ENCODE measurements at places on chromosomes 5 and 9. TPM values are rescaled to one million over a fixed set of nuclear protein-coding genes. Genes with fewer than 3 reads are reported as not detected.

DNA sequence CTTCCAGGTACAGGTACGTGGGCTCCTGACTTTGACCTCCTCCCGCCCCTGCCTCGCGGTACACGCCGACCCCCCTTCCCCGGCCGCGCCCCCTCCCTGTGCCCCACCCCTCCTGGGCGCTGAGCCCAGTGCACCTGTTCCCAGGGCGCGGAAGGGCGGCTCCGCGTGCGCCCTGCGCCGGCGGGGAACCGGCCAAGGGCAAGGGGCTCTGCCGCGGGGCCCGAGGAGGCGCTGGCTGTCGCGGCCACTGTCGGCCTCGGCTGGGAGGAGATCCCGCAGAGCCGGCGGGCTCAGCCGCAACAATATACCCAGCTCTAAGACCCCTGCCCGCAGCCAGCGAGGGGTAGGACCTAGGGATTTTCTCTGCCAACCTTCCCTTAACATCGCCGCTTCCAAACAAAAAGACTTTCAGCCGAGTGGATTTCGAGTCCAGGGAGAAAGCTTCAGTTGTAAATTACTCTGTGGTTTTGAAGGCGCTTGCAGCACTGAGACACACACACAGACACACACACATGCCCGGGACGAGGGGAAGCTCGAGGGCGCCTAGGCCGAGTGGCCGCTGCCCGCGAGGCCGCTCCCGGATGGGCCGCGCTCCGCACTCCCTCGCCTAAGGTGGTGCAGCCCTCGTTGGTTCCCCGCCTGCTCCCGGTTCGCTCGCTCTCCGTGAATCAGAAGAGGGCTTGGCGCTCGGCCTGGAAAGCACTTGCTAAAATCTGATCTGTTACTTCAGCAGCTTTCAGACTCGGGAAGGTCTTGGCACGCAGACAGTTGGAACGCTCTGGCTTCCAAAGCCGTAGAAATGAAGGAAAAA is 1.2 kb downstream of the FGF18 start:
- no peaks in the 10 kb centered on the region for H3K27me3 ChIP-seq
- H3K36me3 ChIP-seq: no peaks in the 10 kb centered on the region
- peak; percentile 96 for DNase-seq
- no peaks in the 10 kb centered on the region for H3K4me1 ChIP-seq
- H3K27ac ChIP-seq: no peak overlapping the region

DNA sequence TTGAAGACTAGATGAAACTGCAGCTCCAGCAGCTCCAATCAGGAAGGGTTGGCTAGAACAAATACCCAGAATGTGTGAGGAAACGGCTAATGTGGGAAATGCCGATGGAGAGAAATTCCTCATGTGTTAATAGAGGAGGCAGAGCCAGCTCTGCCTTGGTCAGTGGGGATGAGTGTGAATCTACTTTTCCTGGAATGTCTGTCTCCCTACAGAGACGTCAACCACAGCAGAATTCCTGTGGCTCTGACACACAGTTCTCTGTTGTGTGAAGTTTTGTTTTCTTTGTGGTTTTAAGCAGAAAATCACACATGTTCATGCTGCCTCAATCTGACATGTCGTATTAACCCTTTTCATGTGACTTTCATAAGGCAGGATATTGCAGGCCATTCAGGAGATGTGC is 476.6 kb upstream of the WWC1 start:
- H3K4me1 ChIP-seq: no peaks in the 10 kb centered on the region
- DNase-seq: no peak
- no peak overlapping the region for H3K4me3 ChIP-seq
- no peak overlapping the region for H3K27ac ChIP-seq
- H3K27me3 ChIP-seq: no peaks in the 10 kb centered on the region

DNA sequence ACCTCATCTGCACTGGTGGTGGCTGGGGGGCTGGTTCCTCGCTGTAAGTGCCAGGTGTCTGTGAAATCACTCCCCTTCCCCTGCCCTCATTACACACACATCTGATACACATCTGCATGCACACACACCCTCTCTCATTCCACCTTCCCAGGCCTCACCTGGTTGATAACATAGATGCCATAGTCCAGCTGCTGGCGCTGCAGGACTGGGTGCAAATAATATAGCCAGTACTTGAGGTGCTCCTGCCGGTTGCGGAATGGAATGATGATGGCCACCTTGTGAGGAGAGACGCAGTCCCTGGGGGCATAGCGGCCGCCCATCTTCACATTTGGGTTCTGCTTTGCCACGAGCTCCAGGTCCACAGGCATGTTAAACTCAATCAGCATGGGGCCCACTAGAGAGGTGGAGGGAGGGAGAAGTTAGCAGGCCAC is 32.1 kb downstream of the B4GALT1 start:
- no peak overlapping the region for H3K4me3 ChIP-seq
- peaks cover 6% of the 10 kb centered on the region for H3K4me1 ChIP-seq
- no peak overlapping the region for H3K27ac ChIP-seq
- no peak for DNase-seq

- H3K36me3 ChIP-seq: no peaks in the 10 kb centered on the region
- H3K27ac ChIP-seq: no peak overlapping the region
- H3K4me1 ChIP-seq: no peaks in the 10 kb centered on the region
- DNase-seq: no peak
Observed at GRCh38 chr5:8598356-8598755, 729.4 kb downstream of the MTRR start.

DNA sequence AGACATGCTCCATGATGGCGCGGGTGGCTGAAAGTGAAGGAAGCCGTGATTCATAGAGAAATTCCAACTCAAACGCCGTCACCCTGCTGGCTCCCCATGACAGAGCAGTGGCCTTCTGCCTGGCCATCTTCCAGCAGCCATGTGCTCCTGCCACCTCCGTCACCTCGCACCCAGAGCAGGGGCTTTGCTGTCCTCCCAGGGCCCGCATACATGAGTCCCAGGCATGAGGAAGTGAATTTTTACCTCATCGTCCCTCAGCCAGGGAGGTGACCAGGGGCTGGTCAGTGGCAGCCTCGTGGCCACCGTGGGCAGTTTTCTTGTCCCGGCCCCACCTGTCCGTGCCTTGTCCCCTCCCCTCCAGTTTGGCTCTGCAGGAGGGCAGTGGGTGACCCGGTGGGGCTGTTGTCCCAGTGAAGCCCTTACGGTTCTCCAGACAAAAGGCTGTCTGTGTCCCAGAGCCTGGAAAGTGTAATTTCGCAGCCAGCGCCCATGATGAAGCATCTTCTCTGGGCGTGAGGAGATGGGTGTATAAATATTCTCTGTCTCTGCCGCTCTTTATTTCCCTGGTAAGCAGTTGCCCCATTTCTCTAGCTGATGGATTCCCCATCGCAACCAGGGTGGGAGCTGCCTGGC is 124.0 kb upstream of the LMX1B start:
- peak; percentile 37 for DNase-seq
- H3K27me3 ChIP-seq: no peaks in the 10 kb centered on the region
- H3K27ac ChIP-seq: no peak overlapping the region
- H3K4me3 ChIP-seq: no peak overlapping the region
- H3K4me1 ChIP-seq: no peaks in the 10 kb centered on the region
- H3K36me3 ChIP-seq: no peaks in the 10 kb centered on the region

GRCh38 chr5:73596705-73597328 is 29.2 kb upstream of the ARHGEF28 start:
- H3K4me1 ChIP-seq: no peaks in the 10 kb centered on the region
- no peak overlapping the region for H3K27ac ChIP-seq
- no peaks in the 10 kb centered on the region for H3K36me3 ChIP-seq
- DNase-seq: no peak

DNA sequence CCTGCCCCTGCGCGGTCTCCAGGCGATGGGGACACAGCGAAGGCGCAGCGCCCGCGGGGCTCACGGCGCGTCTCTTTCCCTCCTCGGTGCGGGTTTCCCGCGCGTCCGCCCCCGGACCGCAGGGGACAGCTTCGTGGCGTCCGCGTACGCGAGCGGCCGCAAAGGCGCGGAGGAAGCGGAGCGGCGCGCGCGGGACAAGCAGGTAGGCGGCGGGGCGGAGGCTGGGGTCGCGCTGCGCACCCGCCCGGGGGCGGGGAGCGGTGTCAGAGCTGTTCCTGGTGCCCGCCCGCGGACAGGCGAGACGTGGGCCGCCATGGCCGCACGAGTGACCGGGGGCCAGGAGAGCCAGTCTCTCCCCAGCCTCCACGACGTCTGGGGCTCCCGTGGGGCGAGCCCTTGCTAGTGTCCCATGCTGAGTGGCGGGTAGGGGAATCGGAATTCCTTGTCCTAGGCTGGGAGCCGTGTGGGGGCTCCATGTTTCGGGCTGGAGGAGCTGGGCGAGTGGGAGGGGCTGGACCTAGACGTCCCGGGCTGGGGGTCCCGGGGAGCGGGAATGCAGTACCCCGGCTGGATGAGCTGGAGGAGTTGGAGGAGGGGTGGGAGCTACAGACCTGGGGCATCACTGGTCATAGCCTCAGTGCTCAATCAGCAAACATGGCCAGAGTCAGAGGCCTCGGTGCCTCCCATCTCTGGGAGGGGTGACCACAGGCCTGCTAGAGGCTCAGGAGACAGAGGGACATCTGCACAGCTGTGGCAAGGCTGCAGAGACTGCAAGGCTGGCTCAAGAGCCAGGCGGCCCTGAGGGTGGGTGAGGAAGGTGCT is 968 bp downstream of the NKD2 start:
- H3K4me1 ChIP-seq: no peaks in the 10 kb centered on the region
- no peaks in the 10 kb centered on the region for H3K27me3 ChIP-seq
- H3K27ac ChIP-seq: no peak overlapping the region
- peak; percentile 37 for DNase-seq

DNA sequence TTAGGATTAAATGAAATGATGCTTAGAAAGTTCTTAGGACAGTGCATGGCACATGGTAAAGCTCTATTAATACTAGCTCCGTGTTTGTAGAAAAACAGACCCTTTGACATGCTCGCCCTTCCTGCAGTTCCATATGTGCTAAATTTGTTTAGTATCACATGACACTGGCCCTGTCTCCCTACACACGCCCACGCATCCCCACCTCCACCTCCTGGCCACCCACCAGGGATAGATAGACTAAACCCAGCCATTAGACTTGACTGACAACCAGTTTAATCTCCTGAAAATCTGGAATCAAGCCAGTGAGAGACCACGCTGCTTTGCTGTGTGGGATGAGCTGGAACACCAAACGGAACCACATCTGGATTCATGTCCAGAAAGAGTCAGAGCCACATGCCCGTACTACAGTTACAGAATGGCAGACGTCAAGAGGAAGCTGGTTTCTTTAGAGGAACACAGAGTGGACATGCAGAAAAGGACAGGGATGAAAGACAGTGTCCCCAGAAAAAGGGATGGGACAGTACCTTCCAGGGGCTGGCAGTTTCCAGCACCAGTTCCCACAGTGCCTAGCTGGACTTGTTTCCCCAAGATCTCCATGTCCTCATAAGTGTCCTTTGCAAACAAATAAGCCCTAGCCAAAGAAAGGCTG is 186.1 kb downstream of the PDZD2 start:
- H3K36me3 ChIP-seq: no peaks in the 10 kb centered on the region
- DNase-seq: no peak
- H3K4me3 ChIP-seq: no peak overlapping the region
- H3K27me3 ChIP-seq: no peaks in the 10 kb centered on the region
- no peak overlapping the region for H3K27ac ChIP-seq

DNA sequence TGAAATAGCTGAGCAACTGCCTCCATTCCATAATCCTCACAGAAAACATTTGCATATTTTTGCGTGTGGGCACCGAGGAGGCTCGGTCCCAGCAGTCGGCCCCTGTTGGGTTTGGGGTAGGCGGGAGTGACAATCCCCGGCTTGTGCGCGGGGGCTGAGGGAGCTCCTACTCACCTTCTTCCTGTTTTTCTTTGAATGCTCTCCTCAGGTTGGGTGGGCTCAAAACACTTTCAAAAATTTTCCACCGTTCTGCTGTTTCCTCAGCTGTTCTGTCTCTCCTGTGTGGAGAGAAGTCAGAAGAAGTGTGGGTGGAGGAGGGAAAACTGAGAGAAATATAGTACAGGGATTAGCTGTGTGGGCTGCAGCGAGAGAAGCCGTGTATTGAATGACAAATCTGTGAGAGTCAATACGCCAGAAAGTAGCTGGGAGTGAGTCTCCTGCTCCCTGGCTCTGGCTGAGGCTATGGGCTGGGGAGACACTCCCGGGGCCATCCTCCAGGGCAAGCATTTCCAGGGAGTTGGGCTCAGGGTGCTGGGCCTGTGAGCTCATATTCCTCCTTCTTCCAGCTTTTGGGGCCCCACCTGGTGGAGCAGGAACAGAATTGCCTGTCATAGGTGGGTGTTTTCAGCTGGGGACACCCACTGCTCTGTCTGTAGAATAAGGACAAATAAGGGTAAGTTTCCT is 84.7 kb downstream of the CMYA5 start:
- no peaks in the 10 kb centered on the region for H3K36me3 ChIP-seq
- H3K27me3 ChIP-seq: no peaks in the 10 kb centered on the region
- no peak for DNase-seq

DNA sequence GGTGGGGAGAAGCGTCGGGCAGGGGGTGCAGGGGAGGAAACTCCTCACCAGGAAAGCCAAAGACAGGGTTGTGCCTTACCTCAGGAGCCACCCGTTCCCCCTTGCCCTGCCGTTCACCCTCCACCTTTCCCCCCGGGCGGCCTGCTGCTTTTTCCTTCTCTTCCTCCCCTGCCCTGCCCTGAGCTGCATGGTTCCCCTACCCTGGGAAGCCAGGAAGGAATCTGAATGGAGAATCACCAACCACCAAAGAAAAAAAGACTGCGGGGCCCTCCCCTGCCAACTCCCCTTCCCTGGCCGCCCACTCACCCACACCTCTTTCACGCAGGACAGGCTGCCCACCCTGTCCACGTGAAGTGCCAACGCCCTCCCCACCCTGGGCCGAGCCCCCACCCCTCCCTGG is 820 bp upstream of the NFX1 start:
- H3K36me3 ChIP-seq: no peaks in the 10 kb centered on the region
- peaks cover 3% of the 10 kb centered on the region for H3K4me1 ChIP-seq
- H3K27ac ChIP-seq: peak overlapping the region; percentile 33
- H3K27me3 ChIP-seq: no peaks in the 10 kb centered on the region
- DNase-seq: peak; percentile 75
- no peak overlapping the region for H3K4me3 ChIP-seq

- H3K36me3 ChIP-seq: no peaks in the 10 kb centered on the region
- no peak overlapping the region for H3K27ac ChIP-seq
- H3K4me1 ChIP-seq: no peaks in the 10 kb centered on the region
- no peak for DNase-seq
- no peaks in the 10 kb centered on the region for H3K27me3 ChIP-seq
Observed at GRCh38 chr5:106189121-106189809, 1481.5 kb downstream of the EFNA5 start.

GRCh38 chr5:13708432-13708831 is 236.1 kb downstream of the DNAH5 start:
- H3K4me1 ChIP-seq: no peaks in the 10 kb centered on the region
- no peak overlapping the region for H3K27ac ChIP-seq
- no peaks in the 10 kb centered on the region for H3K27me3 ChIP-seq
- no peaks in the 10 kb centered on the region for H3K36me3 ChIP-seq
- H3K4me3 ChIP-seq: no peak overlapping the region

- no peak for DNase-seq
- no peak overlapping the region for H3K27ac ChIP-seq
- no peak overlapping the region for H3K4me3 ChIP-seq
- no peaks in the 10 kb centered on the region for H3K27me3 ChIP-seq
- no peaks in the 10 kb centered on the region for H3K4me1 ChIP-seq
Observed at GRCh38 chr5:75281716-75282465, 45.2 kb upstream of the ANKRD31 start.

Gene RNF130
- polyA plus RNA-seq: 82.1 TPM

Gene ACER2
- polyA plus RNA-seq: 1.8 TPM

Gene TMED9
- 124 TPM for polyA plus RNA-seq
